ENCODE measurements at places on chromosomes 4 and X.

- no peak for DNase-seq
Measured at GRCh38 chrX:85139422-85139821, 104.2 kb downstream of the SATL1 start.

DNA sequence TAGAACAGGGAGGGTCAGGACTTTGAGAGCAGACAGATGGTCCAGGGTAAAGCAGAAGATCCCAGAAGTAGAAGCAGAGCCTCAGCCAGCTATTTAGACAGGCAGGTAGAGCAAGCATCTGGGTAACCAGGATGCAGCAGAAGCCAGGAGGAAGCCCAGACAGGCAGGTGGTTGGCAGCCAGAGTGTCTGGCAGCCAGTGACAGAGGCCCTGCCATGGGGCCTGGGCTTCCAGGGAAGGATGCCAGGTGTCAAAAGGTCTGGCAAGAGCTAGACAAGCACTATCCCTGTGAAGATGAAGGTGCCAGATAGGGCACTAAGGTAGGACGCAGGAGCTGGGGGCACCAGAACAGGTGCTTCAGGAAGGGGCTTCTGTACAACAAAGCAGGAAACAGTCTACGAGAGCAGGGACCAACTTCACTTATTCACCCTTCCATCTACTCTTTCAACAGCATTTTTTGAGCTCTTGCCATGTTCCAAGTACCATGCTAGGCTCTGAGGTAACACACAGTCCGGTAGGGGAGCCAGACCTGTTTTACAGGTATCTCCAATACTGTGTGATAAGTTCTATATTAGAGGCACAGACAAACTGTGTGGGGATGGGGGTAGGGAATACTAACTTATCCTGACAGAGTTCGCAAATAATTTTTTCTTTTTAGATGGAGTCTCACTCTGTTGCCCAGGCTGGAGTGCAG lies 38.1 kb upstream of the GJB1 start:
- DNase-seq: no peak

DNA sequence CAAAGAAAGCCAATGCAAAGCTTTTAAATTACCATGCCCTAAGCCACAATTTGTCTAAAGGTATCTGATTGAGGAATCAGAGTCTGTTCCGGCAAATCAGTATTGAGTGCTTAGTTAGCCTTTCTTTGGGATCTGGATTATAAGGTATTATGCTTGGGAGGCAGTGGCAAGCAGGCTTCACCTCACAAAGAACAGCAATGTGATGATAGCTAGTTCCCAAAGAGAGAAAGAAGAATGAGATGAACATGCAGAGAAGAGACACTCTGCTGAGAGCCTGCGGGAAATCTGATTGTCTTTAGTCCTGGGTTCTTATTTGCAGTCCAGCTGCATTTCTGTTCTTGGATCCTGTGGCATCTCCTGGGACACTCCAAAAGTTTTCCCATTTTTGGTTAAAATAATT lies 35.2 kb downstream of the WDFY3 start:
- DNase-seq: no peak

- no peak for DNase-seq
Measured at GRCh38 chr4:3497523-3498389, 34.5 kb downstream of the LRPAP1 start.

GRCh38 chr4:108917255-108917654 lies 154.4 kb upstream of the ETNPPL start:
- no peak for DNase-seq

DNA sequence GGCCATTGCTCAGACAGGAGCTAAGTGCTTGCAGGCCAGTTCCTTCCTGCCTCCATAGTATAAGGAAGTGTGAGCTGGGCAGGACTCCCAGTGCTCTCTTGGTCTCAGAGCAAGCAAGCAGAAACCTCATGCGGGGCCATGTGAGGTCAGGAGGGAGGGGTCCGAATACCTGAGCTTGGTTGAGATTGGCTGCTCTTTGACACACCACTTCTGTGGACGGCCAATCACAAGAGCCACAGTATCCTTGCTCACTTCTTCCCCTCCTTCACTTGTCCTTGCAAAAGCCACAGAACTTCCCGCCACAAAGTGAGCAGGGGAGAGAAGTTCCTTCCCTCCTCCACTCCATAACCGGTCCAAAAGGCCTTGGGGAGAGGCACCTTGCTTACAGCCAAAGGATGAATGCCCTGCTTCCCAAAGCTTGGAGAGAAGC lies 56.7 kb downstream of the PRPS1 start:
- DNase-seq: peak; percentile 20
